ENCODE measurements at places on chromosomes 4 and X.
A peak's percentile ranks its signal among the peaks of the same experiment; 100 is the strongest.

DNA sequence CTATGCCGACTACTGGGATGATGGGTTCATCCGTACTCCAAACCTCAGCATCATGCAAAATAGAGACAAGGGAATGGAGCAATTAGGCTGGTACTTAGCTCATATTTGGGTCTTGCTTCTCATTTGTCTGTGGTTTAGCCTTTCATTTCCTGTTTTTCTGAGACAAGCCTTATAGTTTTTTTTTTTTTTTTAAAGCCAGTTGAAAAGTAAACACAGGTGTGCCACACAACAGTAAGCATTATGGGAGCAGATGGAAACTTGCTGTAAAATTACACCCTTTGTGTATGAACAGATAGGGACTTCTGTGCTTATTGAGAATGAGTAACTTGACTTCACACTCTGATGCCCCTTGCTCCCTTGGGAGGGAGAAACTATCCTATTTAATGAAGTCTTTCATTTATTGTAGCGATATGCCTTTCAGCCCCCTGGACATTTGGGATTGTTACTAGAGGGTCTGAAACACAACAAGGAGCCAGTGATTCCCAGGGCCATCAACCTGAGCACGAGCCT lies 13.7 kb downstream of the RASSF6 start:
- DNase-seq = no peak

DNA sequence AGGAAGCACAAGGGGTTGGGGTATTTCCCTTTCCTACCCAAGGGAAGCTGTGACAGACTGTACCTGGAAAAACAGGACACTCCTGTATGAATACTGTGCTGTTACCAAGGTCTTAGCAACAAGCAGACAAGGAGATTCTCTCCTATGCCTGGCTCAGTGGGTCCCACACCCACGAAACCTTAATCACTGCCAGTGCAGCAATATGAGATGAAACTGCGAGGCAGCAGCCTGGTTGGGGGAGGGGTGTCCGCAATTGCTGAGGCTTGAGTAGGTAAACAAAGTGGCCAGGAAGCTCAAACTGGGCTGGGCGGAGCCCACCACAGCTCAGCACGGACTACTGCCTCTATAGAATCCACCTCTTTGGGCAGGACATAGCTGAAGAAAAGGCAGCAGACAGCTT lies 197.7 kb downstream of the INPP4B start:
- DNase-seq = no peak

DNA sequence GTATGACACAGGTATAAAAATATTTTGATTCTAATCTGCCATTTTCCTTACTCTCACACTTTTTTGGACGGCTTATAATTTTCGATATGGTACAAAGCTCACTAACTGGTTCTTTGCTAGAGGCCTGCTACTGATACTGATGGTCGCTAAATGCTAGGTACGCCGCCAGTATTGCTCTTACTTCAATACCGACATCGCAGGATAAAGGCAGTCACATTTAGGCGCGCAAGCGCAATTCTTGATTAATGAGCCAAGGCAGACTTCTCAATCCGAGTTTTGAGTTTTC lies 557 bp upstream of the USP38 start:
- no peak for DNase-seq

DNA sequence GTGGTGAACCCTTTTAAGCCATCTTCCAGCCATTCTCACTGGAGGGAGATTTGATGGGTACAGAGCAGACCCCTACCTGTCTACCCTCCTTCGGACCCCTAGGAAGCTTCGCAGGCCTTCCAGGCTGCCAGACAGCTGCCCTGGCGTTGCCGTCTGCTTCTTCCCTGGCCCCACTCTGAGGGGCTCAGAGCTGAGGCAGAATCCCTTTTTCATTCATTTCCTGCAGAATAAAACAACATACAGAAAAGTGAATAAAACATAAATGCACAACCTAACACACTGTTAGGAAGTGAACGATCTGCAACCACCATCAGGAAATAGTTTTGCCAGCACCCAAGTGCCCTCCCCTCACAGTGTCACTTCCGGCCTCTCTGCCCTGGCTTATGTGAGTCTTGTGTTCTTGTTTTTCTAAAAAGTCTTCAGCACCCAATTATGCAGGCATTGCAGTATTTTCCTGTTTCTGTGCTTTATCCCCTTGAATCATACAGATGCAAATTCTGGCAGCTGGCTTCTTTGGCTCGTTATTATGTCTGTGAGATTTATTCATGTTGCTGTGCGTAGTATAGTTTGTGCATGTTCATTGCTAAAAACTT lies 5.6 kb upstream of the ADD1 start:
- DNase-seq = peak; percentile 67

GRCh38 chr4:62117886-62118285 lies 917.8 kb downstream of the ADGRL3 start:
- DNase-seq = no peak

GRCh38 chrX:135543172-135543571 lies 22.7 kb downstream of the INTS6L start:
- DNase-seq = no peak

DNA sequence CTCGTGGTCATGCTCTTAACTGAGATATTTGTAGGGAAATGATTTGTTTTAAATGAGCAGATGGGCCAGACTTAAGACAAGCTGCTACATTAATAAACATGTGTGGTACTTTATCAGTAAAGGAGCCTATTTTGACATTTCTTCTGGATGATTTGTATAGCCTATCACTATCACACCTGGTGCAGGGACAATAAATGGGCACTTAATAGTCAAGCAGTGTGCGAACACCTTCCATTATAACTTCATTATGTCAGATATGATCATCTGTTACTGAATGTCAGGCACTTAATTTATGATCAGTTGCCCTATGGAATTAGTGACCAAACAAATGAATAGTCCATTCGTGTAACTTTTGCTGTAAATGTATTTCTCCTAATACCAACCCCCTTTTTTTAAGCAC lies 628.8 kb downstream of the ADGRL3 start:
- no peak for DNase-seq

DNA sequence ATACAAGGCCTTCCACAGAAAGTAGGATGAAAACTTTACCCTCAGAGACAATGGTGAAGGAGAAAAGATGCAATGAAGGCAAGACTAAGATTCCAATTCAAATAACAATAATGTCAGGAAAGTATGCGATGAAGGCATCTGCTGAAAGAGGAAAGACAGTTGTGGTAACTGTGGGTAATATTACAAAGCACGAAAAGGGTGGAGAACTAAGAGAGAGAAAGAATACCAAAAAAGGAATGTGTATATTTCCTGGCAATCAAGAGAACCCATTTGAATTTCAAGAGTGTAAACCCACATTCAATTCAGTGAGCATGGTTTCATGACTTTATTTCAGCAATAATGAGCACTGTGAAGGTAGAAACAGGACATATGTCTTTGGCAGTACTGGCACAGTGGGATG lies 225.5 kb downstream of the PALLD start:
- DNase-seq = no peak

DNA sequence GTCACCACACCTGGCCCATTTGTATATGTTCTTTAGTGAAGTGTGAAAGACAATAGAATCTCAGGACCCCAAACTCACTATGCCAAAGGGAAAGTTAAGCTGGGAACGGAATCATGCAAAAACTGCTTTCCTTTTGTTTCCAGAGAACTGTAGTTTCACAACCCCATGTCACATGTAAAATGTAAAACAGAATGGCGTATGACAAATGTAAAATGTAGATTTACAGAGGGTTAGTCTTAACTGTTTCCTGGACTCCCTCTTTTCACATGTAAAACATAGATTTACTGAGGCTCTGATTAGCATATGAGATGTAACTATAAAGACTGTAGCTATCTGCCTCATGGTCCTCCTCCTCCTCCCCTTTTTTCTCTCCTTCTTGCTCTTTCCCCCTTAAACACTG lies 66.3 kb downstream of the ABLIM2 start:
- no peak for DNase-seq

GRCh38 chr4:88573276-88573980 lies 18.9 kb upstream of the HERC3 start:
- DNase-seq = no peak
